ENCODE measurements at places on chromosomes 12 and 14.

DNA sequence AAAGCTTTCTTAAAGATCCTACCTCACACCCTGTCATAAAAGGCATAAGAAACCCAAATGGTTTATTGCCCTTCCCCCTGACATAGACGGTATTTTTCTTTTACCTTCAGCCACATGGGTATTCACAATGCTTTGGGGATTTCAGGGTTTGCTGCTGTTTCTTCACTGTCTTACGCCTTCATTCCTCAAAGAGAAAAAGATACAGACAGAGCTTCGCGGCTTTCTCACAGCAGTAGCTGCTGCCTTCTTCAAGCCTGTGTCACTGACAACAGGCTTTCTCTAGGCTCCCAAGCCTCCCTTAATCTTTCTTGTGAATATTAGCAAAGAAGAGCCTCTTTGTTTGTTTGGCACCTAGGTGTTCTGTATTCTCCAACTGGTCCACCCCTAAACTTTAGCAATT is 197.4 kb upstream of the ARID2 start:
- no peak for DNase-seq

- no peak for DNase-seq
Measured at GRCh38 chr14:105336477-105337287, 22.1 kb downstream of the PACS2 start.

DNA sequence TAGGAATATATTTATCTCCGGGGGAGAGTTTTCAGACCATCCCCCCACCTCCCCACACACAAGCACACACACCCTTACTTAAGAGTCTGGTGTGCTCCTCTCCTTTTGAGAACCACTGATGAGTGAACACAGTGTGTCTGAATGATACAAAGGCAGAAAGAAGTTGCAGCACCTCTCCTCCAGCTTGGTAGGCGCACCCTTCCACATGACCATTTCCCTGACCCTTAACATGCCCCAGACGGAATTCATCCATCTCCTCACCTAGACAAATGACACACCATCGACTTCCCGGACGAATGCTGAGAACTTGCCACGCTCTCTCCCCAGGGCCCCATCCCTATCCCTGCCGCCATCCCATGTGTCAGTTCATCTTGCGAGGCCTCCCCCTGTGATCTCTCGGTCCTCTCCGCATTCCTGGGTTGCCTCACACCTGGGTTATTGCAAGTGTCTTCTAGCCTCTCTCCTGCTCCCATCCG is 3.9 kb downstream of the TNFRSF1A start:
- DNase-seq = no peak

GRCh38 chr12:124774462-124775167 is 89.0 kb downstream of the SCARB1 start:
- no peak for DNase-seq

- no peak for DNase-seq
Measured at GRCh38 chr12:104997541-104997940, 11.4 kb downstream of the NOPCHAP1 start.

- DNase-seq = no peak
Measured at GRCh38 chr12:123971770-123972456, 718 bp downstream of the CCDC92 start.

GRCh38 chr14:96863327-96863985 is 66.3 kb downstream of the VRK1 start:
- DNase-seq = no peak

Data from activated T-helper 1 cell treated with anti-CD3 and anti-CD28 coated beads, Interleukin-2, amount 50 U/mL, for 16 hours (primary cell).